ENCODE measurements at places on chromosomes 16 and 17.

DNA sequence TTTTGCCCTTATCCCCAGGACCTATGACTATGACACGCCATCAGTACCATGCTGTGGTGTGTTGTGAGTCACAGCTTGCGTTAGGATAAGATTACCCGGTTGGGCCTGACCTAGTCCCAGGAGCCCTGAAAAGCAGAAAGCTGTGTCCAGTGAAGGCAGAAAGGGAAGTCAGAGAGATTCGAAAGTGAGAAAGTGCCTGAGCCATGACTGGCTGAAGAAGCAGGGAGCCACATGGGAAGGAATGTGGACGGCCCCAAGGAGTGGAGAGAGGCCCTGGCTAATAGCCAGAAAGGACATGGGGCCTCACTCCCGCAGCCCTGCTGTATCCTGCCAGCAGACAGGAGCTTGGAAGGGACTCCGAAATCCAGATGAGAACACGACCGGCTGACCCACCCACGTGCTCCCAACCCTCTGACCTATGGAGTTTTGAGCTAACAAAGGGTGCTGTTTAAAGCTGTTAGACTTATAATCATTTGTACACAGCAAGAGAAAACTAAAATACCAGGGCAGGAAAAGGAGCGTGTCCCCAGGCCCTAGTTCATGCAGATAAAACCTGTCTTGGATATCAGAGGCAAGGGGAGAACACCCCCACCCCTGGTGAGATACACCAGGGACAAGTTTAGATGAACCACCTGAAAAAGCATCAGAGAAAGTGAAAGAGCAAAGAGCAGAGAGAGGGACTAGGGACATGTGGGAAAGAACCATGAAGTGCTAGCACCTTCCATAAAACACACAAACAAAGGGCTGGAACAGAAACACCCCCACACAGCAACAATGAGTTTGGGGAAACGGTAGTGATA, 115.3 kb downstream of the SLC39A11 start:
- DNase-seq, result no peak

- no peak for DNase-seq
Measured at GRCh38 chr17:76888661-76889060, 20.5 kb downstream of the MGAT5B start.

- no peak for DNase-seq
Measured at GRCh38 chr17:7348478-7349242, 3.3 kb upstream of the KCTD11 start.

GRCh38 chr17:44627513-44628242, 28.6 kb upstream of the MEIOC start:
- DNase-seq, result no peak

- DNase-seq, result peak; percentile 38
Measured at GRCh38 chr17:31877911-31878702, 19.1 kb upstream of the COPRS start.

GRCh38 chr17:61160789-61161445, 238.7 kb upstream of the TBX2 start:
- no peak for DNase-seq

DNA sequence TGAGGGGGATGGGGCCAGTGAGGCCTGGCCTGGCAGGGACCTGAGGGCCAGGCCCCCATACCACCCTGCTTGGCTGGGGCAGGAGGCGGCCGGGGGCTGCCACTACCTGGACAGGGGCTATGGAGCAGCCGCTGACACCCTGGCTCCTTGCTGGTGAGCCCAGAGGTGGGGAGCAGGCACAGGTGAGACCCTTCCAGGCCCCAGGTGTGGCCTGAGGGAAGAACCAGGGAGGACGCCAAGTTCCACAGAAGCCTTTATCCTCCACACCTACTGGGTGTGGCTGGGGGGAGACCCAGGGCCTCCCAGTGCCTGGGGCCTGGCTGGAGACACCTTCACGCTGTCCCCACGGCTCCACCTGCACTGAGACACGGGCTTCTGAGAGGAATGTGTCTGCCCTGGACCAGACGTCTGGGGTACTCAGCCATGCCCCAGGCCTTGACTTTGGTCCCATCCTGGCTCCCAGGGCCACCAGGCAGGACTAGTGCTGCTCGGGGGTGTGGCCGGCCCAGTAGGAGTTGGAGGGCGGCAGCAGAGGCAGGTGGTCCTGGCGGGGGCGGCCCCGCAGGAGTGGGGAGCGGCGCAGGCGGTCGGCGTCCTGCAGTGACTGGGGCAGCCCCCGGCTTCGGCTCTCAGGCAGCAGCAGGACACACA, 4.7 kb downstream of the SLC22A31 start:
- no peak for DNase-seq

GRCh38 chr16:549544-550263, 10.5 kb upstream of the PRR35 start:
- no peak for DNase-seq

GRCh38 chr17:44030482-44030881, 15.7 kb upstream of the TMEM101 start:
- no peak for DNase-seq

DNA sequence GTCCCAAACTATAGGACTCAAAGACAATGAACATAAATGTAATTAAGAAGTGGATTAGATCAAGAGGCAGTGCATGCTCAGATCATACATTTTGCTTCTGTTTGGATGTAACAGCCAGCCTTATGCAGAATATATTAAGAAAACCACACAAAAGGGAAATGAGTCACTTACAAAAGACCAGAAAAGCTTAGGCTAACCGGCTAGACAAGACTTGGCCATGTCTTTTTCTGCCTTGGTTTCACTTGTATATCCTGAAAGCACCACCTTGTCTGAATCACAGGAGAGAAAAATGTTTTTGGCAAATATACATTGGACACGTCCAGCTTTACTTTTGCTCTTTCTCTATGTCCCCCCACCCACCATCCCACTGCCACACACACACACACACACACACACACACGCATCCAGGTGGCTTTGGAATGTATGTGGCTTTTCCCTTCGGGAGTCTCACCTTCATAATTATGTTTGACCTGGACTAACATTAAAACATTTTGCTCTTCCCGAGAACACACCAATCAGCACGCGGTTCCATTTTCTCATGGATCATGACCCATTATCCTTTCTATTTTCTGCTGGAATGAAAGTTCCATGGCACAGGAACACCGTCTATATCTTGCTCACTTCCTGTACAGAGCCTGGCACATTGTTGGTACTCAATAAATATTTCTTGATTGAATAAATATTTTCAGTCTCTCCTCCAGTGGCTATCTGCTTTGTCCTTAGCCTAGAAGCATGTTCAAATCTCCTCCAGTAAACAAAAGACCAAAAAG, 64.6 kb downstream of the CDK5R1 start:
- peak; percentile 69 for DNase-seq

All from activated CD4-positive, alpha-beta T cell treated with anti-CD3 and anti-CD28 coated beads, Interleukin-2, Interleukin-6, amounts not matched to agents 100 ng/mL and 50 ng/mL, durations not matched to agents 16 hours and 8 hours (primary cell).